ENCODE measurements at places on chromosomes 11 and 22.
A peak's percentile ranks its signal among the peaks of the same experiment; 100 is the strongest.

- DNase-seq, result no peak
Observed at GRCh38 chr11:66317322-66317722, 478 bp upstream of the CD248 start.

DNA sequence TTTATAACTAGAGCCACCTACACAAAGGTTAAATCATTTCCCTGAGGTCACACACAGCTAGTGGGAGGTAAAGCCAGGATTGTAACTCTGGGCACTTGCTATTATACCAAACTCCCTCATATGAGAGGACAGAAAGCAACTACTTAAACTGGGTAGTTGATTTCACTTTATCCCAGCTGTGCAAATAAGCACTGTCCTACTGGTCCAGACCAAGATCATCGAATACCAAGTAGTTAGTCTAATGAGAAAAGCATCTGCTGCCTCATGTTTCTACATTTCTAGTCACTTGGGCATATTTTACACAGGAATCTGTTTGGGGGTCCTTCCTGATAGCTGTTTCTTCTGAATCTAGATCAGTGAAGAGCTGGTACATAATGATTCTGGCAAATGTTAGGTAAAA lies 178.6 kb upstream of the NARS2 start:
- no peak for DNase-seq

DNA sequence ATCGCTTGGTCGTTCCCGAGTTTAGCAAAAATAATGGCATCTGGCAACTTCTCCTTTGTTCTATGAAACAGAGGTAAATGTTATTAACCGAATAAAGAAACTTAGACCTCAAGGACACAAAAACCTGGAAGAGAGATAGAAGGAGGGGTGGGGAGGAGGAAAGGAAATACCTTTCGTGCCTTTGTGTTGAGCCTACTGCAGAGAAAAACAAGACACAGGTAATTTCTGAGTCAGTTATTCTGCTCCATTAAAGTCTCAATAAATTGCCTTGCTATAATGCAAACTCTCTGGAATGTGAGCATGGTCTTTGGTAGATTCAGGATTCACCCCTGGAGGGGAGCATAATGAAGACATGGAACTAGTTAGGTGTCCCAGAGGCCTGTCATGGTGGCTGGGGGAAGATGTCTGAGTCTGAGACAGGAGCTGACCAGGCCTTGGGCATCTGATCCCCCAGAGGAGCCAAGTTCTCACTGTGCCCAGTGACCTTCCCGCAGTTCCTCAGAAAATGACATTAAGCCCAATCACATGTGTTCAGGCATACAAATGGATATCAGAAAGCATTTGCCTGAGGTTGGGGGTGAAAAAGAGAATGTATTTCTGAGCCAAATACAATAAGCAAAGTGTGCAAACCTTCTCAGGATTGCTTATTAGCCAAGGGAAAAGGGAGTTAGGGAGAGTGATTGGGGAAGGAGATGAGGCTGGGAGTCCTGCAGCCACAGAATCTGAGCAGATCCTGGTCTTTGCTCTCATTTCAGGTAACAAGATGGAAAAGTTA lies 72.6 kb upstream of the CADM1 start:
- DNase-seq, result no peak

GRCh38 chr11:60974726-60975125 lies 3.2 kb downstream of the CD6 start:
- no peak for DNase-seq

DNA sequence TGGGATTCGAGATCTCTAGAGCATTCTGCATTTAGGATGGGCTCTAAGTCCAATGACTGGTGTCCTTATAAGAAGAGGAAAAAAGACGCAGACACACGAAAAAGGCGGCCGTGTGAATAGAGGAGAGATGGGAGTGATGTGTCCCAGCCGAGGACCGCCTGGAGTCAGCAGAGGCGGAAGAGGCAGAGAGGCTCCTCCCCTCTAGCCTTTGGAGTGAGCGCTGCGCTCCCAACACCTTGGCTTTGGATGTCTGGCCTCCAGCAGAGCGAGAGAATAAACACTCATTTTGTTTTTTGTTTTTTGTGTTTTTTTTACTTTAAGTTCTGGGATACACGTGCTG lies 83.0 kb upstream of the RTL6 start:
- no peak for DNase-seq

GRCh38 chr11:71928737-71929443 lies at the start of gene RNF121:
Gene RNF121, plus strand, starts transcription at chr11:71929046. Its CDS starts 16 bp downstream, at chr11:71929062.
- peak; percentile 97 for DNase-seq

DNA sequence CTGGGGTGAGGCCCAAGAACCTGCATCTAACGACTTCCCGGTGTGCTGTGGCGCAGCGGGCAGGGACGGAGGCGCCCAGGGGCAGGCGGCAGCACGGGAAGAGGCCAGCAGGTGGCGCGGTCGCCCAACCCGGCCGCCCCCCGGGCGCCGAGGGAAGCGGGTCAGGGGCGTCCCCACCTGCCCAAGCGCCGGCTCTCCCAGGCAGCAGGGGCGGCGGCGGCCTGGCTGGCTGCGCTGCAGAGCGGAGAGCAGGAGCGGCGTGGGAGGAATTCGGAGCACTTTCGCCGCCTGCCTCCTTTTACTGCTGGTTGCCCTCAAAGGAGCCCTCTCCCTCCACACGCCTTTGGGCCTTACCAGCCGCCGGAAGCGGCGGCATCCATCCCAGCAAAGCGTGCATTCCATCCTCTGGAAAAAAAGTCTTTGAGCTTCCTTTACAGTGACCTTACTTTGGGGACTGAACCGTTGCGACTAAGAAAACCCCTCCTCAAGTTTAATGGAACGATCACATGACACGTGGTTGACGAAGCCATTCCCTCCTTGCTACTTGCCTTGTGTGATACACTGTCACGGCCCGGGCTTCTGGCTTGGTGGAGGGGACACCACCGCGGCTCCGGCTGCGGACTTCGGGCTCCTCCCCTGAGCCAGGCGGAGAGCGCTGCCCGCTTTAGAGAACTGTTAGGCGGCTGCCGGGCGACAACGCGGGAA lies 106.8 kb upstream of the CLMP start:
- DNase-seq, result peak; percentile 73

DNA sequence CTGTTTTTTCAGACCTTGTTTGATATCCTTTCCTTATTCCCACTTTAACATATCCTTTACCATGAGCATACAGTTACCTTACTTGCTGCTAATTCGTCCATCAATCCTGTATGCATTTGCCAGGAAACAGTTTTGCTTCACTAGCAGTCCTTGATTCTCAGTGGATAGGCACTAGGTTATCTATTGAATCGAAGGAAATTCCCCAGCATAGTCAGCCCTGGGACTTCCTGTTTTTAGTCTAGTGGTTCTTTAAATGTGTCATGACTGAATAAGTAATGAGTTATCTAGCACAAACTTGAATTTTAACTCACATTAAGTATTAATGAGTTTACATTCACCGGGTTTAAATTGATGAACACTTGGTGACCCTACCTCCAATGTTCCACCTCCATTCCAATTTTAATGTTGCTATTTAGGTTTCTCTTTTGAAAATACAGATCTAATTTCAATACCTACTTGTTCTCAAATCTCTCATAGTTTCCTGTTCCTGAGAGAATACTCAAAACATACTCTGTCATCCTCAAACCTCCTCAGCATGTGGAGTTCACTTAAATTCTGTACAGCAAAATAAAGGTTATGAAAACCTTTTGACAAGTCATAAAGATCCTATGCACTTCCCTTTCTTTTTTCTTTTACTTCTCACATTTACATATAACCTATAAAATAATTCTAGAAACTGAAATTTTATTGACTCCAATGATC lies 1375.1 kb upstream of the TENM4 start:
- DNase-seq, result no peak

DNA sequence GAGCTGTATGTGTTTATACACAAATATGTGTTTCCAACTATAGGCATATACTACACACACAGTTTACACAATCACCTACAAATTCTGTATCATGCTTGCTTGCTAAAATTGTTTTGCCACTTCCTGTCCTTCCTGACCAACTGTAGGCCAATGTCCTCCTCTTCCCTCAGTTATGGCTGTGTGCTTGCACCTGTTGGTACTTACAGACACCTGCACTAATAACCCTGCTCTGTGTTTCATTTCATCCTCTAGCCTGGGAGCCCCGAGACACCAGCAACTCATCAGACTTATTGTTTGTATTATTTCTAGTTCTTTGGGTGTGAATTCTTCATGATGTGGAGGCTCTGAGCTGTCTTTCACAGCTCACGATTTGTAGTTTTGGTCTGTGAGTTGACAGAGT lies 1.8 kb upstream of the NCF4 start:
- no peak for DNase-seq

DNA sequence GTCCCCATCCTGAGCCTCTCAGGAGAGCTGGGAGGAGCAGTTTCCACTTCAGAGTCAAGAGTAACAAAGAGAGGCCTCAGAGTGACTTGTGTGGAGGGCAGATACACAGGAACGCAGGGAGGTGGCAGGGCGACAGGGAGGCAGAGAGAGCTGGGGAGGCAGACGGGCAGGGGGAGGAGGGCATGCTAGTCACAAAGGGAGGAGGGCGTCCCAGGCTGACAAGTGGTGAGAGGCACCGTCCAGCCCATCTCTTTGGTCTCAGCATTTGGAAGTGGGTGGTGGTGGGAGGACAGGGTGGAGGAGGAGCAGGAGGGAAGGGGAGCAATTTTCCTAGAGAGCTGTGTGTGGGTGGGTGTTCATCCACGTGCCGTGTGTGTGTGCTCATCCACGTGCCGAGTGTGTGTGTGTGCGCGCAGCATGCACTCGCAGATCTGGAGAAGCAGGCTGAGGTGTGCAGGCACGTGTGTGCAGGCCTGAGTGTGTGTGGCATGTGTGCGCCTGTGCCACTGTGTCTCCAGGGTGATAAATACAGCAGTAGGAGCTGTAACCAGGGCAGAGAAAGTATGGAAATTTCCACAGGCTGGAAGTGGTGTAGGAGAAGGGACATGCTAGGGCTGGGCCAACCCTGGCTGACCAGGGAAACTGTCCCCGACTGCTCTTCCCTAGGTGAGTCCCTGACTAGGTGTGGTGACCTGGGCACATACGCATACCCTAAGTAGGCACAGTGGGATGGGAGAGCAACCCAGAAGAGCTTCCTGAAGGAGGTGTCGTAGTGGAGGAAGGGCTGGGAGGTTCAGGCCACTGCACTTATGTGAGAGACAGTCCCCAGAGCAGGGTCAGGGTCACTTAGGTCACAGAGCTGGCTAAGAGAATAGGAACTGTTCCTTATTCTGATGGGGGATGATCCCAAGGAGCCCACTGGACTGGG lies 7.3 kb upstream of the PDE2A start:
- no peak for DNase-seq

- DNase-seq, result no peak
Observed at GRCh38 chr22:42716649-42717127, 4.0 kb downstream of the A4GALT start.

DNA sequence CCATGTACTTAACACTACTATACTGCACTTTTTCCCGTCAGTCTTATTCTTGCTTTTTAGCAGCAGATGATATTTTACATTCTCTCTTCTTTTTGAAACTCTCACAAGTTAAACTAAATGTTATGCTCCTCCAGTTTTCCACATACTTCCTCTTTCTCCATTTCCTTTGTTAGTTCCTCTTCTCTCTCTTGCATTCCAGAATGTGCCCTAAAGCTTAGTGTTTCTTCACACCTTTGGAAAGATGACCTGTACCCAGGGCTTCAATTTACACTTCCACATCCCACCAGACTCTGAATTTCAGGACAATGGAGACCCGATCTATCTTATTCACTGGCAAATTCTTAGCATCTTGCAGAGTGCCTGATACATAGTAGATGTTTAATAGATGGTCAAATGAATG lies 51.8 kb downstream of the APIP start:
- DNase-seq, result no peak

DNA sequence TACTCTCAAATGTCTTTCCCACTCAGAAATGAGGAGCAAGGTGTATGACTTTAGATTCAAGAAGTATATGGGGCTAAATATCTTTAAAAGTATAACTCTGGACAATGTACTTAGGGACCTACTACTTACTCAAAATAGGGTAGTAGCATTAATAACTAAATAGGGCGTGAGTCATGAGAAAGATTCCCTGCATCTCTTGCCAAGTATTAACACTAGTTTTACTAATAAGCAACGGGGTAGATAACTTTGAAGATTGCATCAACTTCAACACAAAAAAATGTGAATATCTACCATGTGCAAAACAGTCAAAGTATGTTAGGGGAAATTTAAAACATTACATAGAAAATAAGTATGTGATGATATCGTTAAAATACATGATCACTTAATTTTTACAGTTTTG lies 99.6 kb downstream of the PGR start:
- DNase-seq, result no peak

DNA sequence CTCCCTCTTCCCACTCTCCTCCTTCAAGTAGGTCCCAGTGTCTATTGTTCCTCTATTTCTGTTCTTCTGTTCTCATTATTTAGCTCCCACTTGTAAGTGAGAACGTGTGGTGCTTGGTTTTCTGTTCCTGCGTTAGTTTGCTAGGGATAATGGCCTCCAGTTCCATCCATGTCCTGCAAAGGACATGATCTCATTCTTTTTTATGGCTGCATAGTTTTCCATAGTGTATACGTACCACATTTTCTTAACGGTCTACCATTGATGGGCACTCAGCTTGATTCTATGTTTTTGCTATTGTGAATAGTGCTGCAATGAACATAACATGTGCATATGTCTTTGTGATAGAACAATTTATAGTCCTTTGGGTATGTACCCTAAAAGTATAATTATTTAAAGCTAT lies 26.2 kb downstream of the C2CD3 start:
- no peak for DNase-seq

DNA sequence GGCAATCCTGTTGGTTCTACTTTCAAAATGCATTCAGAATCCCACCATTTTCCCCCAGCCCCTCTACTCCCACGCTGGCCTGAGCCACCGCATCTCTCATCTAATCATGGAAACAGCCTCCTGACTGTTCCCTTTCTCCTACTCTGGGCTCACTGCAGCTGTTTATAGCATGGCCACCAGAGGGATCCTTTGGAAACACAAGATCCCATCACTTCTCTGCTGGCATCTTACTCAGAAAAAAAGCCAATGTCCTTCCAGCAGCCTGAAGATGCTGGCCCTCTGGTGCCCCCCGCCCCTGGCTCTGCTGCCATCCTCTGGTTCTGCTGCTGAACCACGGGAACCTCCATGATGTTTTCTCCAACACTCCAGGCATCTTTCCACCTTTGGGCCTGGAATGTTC lies 11.1 kb downstream of the MS4A8 start:
- DNase-seq, result no peak
